Kidney capillary endothelial cell (primary cell): ENCODE measurements at places on chromosomes 2 and 18.

DNA sequence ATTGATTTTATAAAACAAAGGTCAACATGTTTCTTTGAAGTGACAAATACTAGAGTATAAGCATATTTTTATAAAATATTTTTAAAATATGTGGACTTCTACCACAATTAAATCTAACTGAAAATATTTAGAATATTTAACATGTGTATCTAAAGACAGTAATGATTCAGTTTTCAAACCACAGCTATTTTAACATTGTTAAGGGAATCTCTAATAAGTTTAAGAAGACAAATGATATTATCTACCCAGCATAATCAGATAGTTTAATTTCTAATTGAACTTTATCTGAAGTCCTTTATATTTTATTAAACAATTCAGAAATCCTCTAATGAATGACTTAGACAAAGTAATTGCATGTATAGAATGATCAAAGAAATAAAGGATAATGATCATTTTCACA lies 96.2 kb downstream of the VWC2L start:
- DNase-seq, result no peak

GRCh38 chr2:23385351-23385747 lies 370 bp downstream of the KLHL29 start:
- DNase-seq, result no peak

GRCh38 chr18:60022671-60023276 lies 123.0 kb downstream of the PMAIP1 start:
- DNase-seq, result no peak

GRCh38 chr2:232581725-232582124 lies 31.2 kb downstream of the EIF4E2 start:
- DNase-seq, result no peak

- DNase-seq, result no peak
Measured at GRCh38 chr2:165897074-165897473, 56.5 kb downstream of the TTC21B start.

- peak; percentile 34 for DNase-seq
Measured at GRCh38 chr2:219045937-219046550, 4.7 kb upstream of the CFAP65 start.

- DNase-seq, result no peak
Measured at GRCh38 chr2:206940546-206940945, 1.2 kb downstream of the CPO start.

DNA sequence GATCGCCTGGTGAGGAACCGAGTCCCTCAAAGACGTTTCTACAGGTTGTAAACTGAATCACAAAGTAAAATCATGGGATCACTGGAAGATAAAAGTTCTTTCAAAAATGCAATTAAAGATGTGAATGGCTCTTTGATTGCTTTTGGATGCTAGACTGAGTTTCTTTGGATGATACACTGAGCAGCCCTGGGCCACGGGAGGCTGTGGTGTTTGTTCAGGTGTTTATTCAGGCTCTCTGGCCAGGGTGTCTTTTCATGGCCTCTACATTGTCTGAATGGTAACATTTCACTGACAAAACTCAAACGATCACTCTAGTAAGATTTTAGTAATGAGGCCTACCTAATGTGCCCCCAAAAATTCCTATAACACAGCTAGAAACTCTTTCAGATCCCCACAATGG lies 48.4 kb upstream of the SPATS2L start:
- no peak for DNase-seq

DNA sequence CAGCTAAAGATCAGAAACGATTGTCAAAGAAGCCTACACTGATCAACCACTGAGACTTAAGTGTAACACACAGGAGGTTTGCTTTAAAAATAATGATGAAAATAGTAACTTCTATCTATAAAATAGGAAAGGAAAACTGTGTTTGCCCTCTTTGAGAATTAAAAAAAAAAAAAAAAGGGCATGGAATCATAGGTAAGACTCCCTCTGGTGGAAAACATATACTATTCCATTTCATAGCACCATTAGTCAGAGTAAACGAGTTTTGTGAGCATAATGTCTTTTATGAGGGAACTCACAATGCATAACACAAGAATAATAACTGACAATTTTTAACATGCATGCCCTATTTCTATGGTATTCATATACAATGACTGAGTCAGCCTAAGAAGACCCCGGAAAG lies 36.3 kb downstream of the SLC35F5 start:
- peak; percentile 13 for DNase-seq

DNA sequence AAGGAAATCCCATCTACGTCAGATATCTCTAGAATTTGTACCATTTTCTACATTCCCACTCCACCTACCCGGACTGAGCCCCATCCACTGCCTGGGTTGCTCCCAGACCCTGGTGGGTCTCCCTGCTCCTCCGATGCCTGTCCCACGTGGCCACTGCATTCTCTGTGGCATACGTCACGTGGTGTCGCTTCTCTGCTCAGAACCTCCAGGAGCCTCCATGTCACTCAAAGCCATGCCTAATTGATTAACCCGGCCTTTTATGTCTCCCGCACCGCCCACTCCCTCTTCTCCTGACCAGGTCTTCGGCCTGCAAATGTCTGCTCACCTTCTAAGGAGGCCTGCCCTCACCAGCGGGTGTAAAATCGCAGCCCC lies 176.6 kb downstream of the HDAC4 start:
- no peak for DNase-seq

GRCh38 chr2:12262681-12263436 lies 453.9 kb upstream of the TRIB2 start:
- no peak for DNase-seq

DNA sequence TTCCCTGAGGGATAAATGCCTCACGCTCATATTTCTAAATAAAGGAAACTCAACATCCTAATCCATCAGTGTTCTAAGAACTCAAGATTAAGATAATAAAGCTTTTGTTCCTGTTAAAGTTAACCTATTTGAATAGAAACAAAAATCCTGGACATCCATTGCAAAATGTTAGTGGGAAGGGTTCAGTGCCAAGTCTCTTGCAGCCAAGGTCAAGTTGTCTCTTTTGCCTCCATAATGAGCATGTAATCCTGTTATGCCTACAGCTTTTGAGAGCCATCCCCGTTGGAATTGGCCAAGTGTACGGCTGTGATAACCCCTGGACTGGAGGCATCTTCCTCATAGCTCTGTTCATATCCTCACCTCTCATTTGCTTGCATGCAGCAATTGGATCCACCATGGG lies 51.3 kb upstream of the SLC14A1 start:
- no peak for DNase-seq

- DNase-seq, result no peak
Measured at GRCh38 chr2:30403592-30404312, 43.3 kb upstream of the LCLAT1 start.

- DNase-seq, result peak; percentile 86
Measured at GRCh38 chr2:1721706-1722646, 22.3 kb downstream of the PXDN start.

- peak; percentile 68 for DNase-seq
Measured at GRCh38 chr18:34709750-34710441, at the start of gene DTNA. TSS of gene DTNA (plus strand) at chr18:34710298. CDS start at chr18:34755977, 45,679 bp downstream.

- DNase-seq, result no peak
Measured at GRCh38 chr2:218230882-218231281, 13.9 kb downstream of the ARPC2 start.
